ENCODE measurements at places on chromosomes 11 and 22.

DNA sequence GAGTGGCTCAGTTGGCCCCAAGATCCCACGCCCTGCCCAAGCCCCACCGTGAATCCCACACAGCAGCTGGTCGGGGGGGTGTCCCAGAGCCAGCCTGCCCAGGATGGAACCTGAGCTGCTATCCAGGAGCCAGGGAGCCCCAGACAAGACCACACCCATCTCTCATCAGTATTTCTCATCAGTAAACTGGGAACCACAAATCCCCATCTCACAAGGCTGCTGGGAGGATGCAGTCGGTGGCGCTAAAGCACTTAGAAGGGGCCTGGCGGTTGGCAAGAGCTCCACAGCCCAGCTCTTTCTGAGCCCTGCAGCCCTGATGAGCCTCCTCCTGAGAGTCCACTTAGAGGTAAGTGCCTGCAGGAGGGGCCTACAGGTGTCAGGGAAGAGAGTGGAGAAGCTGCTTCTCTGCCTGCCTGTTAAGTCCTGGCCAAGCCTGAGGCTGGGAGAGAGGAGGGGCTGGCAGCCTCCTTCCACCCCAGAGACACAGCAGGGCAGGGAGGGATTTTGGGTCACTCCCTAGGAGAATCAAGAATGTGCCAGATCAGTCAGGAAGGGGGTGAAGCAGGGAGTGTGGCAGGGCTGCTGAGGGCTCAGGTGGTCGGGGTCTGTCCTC lies 6.1 kb downstream of the FADS3 start:
- no peak for DNase-seq

- DNase-seq, result no peak
Observed at GRCh38 chr11:30358536-30358935, 35.6 kb downstream of the ARL14EP start.

GRCh38 chr11:74776546-74776945 lies 27.9 kb downstream of the RNF169 start:
- no peak for DNase-seq

DNA sequence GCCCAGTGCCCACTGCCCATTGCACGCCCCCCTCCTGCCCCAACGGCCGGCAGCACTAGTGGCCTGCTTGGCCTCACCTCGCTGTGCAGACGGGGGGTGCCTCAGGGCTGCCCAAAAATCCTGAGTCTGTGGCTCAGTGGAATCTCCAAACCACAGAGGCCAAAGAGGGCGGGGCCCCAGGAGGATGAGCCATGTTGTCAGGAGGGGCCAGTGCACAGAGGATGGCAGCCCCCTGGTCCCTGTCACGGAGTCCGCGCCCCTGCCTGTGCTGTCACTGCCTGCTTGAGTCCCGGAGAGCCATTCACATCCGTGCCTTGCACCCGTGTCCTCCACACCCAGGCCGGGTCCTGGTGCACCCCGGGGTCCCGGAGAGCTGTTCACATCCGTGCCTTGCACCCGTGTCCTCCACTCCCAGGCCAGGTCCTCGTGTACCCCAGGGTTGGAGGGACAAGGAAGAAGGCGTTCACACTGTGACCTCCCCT lies 36.4 kb upstream of the MUC5AC start:
- no peak for DNase-seq

DNA sequence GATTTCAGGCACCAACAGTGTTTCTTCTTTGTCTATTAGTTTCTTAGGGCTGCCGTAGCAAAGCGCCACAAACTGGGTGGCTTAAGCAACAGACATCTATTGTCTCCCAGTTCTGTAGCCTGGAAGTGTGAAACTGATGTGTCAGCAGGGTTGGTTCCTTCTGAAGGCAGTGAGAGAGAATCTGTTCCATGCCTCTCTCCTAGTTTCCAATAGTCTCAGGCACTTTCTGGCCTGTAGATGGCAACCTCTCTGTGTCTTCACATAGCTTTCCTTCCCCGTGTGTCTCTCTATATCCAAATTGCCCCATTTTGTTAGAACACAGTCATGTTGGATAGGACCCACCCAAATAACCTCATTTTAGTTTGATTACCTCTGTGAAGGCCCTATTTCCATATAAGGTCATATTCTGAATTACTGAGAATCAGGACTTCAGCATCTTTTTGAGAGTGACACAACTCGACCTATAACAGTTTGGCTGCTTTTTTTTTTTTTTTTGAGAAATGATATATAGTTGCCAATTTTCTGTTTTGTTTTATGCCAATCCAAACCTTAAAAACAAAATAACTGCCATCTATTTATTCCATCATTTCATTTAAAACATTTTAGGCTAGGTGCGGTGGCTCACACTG lies 108.2 kb downstream of the SLC36A4 start:
- DNase-seq, result peak; percentile 48

DNA sequence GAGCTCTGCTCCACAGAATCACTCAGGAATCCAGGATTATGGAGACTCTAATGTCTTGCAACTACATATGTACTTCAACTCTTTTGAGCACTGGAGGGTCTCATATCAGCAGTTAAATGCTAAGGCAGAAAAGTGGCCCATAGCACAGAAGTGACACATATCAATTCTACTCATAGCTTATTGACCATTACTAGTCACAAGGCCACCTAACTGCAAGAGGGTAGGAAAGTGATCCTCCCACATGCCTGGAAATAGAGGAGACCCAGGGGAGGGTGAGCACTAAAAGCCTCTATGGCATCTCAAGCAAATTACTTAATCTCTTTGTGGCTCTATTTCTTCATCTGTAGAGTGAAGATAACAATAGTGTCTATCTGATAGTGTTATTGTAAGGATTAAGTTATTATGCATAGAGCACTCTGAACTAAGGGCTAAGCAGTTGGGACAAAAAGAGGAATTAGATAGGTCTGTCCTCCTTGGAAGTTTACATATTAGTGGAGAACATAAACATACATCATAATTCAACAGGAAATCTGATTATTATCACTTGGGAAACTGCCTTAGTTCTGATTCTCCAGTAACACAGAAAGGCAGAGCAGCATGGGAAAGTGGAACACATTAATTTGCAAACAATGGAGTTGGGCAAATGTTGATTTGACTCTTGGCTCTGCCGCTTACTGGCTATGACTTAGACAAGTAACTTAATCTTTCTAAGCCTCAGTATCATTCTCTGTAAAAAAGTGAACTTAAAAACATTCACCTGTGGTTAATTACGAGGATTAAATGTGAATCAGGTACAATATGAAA lies 25.1 kb upstream of the USP47 start:
- no peak for DNase-seq

DNA sequence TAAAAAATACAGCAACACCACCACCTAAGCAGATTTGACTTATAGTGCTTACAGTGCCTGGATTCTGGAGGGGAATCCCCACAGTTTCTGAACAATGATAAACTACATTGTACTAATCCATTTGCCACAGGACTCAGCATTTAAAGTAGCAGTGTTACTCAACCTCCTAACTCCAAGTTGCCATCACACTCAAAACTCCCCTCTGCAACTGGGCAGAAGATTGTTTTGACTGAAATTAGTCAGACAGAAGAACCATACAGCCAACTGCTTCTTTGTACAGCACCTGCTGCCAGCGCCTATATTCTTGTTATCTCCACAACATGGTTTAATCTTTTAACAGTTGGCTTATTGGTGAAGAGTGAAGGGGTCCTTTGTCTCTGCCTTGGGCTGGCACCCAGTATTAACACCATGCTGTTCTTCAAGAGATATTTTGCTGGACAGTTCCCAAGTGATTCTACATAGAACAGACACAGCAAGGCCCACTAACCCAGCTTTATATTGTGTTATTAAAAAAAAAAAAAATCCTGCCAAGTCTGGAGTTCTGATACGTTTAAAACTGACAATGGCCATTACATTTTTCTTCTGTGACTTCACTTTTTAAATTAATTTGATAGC lies 273.2 kb downstream of the DCDC1 start:
- DNase-seq, result no peak

DNA sequence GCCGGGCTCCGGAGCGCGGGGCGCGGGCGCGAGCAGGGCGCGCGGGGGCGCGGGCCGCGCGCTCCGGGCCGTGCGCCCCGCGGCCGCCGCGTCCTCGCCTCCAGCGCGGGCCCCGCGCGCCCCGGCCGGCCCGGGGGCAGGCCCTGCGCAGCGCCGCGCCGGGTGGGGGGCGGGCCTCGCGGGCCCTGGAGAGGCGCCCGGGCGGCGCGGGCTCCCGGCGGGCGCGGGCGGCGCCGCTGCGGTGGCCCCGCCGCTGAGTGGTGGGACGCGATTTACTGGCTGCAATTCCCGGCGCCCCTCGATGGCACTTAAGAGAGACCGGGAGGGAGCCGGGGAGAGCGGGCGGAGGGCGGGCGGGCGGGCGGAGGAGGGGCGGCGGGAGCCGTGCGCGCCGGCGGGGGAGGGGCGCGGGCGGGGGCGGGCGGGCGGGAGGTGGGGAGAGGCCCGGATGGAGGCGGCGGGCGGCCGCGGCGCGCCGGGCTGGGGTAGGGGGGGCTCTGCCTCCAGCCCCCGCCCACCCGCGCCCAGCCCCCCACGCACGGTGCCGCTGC lies 73.2 kb upstream of the TCF20 start:
- peak; percentile 21 for DNase-seq

GRCh38 chr22:18028817-18029527 lies 4.6 kb upstream of the MICAL3 start:
- no peak for DNase-seq

DNA sequence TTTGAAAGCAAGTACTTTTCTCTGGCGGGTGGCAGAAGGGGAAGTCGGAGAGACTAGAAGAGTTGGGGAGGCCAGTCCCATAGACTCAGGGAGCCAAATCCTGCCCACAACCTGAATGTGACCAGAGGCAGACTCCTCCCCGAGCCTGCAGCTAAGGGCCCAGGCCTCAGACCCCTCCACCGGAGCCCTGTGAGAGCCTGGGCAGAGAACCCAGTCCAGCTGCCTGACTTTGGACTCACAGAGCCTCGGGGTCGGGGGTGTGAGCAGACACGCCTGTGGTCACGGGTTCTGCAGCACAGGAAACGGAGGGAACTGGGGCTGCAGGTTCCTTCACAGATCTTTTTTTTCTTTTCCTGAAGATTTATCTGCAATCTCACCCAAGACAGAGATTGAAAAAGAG lies 312.3 kb downstream of the CTTN start:
- no peak for DNase-seq

DNA sequence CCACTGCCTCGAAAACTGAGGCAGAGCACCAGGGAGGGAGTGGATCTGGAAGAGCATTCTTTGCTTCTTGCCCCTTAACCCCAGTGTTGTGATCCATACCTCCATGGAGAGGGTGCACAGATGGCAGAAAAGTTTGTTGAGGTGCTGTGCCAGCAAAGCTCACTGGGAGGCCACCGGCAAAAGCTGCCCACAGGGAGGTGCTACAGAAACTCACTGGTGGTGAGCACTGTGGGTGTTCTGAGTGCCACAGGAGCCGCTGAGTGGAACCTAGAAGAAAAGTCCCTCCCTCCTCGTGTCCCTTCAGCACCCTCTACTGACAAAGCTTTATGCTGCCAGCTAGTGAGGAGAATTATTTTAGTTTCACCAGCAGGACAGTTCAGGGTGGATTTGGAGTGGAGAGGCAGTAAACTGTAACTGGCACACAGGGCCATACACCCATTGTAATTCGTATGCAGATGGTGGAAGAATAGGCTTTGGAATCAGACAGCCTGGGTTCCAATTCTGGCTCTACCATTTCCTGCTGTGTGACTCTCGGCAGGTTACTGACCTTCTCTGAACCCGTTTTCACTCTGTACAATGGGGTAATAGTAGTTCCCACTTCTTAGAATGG lies 84.6 kb downstream of the SWAP70 start:
- peak; percentile 83 for DNase-seq
